ENCODE measurements at places on chromosomes 6 and 20. TPM values are rescaled to one million over a fixed set of nuclear protein-coding genes. Genes with fewer than 3 reads are reported as not detected.

- H3K4me3 ChIP-seq, result no peak overlapping the region
- no peaks in the 10 kb centered on the region for H3K36me3 ChIP-seq
- DNase-seq, result no peak
- H3K4me1 ChIP-seq, result no peaks in the 10 kb centered on the region
- H3K27ac ChIP-seq, result no peak overlapping the region
Observed at GRCh38 chr6:129130106-129130505, 247.2 kb downstream of the LAMA2 start.

C20orf96 gene
- 0.67 TPM for polyA plus RNA-seq

SLC26A8 gene
- polyA plus RNA-seq, result not detected

RSPO4 gene
- polyA plus RNA-seq, result not detected

GRCh38 chr6:121093928-121094327 lies 240.4 kb downstream of the TBC1D32 start:
- no peak overlapping the region for H3K4me3 ChIP-seq
- H3K36me3 ChIP-seq, result peaks cover 30% of the 10 kb centered on the region
- no peak for DNase-seq
- H3K27ac ChIP-seq, result no peak overlapping the region
- no peaks in the 10 kb centered on the region for H3K27me3 ChIP-seq
